ENCODE measurements at places on chromosomes 2 and 18.

DNA sequence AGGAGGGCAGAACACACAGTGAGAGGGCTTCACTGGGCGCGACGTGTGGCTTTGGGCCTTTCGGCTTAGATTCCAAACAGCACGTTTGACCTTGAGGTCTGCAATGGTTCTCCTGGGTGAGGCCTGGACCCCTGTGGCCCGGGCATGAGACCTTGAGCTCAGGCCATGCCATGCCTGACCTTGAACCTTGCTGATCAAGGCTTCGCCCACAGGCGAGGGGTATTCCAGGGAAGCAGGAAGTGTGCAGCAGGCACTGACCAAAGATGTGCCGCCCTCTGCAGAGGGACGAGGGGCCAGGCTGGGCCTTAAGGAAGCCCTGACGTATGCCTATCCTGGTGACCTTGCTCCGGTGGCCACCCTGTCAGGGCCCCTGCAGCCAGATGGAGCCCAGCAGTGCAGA, 178.3 kb upstream of the HDAC4 start:
- no peak for DNase-seq

DNA sequence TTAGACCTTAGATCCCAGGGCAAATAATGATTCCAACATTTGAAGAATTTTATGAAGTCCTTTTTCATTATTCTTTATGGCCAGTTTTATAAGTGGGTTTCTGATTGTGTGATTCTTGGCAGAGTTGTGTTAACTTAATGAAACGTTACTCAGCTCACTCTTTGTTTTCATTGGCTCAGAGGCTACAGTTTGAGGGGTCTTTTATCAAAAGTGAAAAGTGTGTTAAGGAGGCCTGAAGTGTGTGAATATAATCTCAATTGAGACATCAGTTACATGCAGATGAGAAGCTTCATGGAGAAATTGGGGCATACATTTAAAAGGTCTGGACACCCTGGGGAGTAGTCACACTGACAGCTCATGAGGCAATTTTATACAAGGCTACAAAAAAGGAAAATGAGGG, 74.6 kb downstream of the ASXL3 start:
- no peak for DNase-seq

- no peak for DNase-seq
Observed at GRCh38 chr2:202541137-202541536, 93.6 kb upstream of the FAM117B start.

DNA sequence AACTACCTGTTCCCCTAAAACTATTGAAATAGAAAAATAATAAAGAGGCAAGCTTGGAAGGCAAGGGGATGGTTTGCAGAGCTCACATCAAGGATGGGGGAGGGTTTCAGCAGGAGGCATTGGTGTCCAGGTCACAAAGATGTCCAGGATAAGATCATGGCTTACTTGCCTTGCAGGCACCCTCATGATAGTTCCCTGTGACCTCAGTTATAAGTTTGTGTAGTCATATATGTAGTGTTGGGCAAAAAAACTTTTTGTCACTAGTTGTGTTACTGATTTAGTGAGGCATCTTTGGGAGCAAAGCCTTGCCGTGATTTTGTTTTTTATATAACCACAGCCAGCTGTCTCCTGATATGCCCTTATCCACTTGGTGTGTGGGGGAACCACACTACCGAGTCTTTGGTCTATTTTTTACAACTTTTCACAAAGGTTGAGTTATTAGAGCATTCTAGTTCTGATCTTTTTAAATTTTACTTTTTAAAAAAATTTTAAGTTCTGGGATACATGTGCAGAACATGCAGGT, 53.3 kb downstream of the IL1R2 start:
- DNase-seq: no peak

DNA sequence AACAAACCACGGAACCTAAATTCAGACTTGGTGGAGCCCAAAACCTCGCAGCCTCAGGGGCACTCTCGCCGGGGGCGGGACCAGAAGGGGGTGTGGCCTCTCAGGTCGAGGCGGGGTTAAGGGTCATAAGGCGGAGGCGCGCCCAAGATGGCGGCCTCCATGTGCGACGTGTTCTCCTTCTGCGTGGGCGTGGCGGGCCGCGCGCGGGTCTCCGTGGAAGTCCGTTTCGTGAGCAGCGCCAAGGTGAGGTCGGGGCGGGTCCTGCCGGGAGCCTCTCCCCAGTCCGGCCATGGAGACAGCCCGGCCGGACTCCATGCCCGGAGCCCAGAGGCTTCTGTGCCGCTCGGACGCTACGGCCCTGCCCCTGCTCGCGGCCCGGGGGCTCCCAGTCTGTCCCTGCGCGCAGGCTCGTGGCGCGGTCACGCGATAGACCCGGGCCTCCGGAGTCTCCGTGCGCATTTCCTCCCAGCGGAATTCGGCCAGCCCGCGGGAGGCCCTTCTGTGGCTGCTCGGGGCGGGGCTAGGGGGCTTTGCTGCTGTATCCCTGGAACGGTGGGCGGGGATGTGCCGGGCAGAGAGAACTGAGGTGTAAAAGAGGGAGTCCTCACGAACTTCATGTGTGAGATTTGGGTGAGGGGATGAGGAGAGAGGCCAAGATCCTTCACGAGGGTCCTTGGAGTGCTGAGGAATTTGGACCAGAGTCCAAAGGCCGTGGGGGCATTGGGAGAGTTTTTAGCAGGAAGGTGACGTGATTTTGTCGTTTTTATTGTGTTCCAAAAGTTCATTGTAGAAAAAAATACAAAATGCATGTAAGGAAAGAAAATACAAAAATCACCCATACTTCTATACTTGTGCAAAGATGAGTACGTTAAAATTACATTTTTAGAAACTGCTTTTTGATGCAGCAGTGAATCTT, at the start of gene SMYD5:
SMYD5 (plus strand) TSS at position 126 of the 916 bp plus-strand sequence; CDS start at position 148, 22 bp downstream.
- DNase-seq: peak; percentile 89

DNA sequence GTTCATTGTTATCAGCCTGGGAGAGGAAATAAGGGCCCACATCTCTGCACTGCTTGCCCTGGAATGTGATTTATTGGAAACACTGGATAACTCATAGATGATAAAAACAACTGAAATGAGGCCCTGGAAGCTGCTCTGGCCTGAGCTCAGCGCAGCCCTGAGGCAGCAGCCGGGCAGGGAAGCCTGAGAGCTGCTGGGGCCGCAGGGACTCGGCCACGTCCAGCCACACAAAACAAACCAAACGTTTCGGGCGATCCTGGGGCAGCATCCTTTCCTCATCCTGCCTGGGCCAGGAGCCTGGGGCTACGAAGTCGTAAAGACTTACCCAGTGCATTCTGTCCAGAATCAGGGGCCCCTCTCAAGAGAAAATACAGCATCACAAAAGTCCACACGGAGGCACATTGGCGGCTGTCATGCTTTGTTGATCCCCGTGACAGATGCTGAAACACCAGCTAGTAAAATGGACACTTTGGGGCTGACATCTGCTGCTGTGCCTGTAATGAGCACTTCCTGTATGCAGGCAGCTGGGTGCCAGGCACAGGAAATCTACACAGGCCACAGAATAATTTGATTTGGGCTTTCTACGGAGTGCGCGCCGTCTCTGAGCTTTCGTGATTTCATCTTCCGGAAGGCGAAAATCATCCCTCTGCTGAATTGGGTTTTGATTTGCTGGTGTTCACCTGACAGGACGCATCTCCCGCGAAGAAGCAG, 250.6 kb downstream of the EIPR1 start:
- peak; percentile 4 for DNase-seq

- DNase-seq: no peak
Observed at GRCh38 chr2:241131531-241131930, 17.7 kb downstream of the PASK start.

DNA sequence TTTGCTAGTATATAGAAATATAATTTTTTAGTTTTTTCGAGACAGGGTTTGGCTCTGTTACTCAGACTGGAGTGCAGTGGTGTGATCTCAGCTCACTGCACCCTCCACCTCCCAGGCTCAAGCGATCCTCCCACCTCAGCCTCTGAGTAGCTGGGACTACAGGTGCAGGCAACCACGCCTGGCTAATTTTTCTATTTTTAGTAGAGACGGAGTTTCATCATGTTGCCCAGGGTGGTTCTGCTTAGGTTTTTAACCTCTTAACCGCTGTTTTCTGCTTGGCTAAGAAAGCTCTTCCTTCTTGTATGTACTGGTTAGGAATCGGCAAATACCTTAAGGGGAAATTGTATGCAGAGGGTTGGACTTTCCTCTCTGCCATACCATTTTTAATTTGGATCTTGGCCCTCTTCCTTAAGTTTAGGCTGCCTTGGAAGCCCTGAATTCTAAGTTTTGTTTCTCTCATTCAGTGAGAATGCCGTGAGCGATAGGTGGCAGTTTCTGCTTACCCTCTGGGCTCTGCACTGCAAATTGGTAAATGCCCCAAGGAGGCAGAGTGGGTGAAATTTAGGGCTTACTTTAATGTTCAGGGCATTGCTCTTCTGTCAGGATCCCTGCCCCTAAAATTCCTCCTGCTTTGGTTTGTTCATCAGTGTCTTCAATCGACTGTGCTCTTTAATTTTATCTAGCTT, 32.3 kb downstream of the EML6 start:
- DNase-seq: no peak

GRCh38 chr2:177327009-177327408, 62.5 kb upstream of the NFE2L2 start:
- no peak for DNase-seq

DNA sequence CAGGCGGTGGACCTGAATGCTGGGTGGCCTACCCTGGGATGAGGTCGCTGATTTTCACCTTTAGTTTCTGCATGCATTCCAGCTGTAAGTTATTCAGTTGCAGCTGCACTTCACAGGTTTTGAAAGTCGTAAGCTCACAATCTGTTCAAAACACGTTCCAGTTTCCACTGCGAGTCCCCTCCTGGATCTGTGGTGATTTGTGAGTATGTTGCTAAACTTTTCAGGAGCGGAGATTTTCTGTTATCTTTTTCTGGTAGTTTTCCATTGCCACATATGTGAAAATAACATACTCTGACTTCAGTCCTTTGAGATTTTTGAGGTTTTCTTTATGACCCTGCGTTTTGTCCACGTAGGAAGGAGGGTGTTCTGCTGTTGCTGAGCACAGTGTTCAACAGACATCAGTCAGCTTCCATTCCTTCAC, 102.1 kb downstream of the SNTG2 start:
- no peak for DNase-seq

DNA sequence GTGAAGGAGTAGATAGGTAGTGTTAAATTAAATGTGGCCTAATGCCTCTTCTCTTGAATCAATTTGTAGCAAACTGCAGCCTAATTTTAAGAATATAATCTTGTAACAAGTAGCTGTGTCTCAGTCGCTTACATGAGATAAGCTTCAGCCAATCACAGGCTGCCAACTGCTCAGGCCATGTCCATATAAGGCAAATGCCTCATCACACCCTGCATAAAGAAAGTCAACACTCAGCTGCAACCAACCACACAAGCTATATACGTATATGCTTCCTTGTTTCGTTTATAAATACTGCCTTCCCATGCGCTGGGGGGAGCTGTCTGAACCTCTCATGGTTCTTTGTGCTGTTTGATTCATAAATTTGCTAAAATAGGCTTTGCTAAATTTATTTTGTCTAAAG, 476.3 kb downstream of the TRIB2 start:
- no peak for DNase-seq

DNA sequence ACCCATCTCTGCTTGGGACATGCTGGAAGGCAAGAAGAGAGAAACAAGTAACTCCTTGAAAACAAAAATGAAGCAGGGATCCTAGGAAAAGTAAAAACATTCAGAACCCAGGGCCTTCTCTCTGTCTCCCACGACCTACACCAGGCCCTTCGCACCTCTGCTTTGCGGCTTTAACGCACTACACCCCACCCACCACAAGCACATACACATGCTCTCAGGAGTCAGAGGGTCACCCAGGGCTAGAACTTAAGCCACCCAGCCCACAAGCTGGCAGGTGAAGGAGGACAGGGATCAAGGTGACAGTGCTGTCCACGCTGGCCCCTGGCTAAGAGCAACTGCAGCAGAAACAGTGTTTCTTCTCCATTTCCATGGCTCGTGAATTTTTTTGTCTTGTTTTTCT, 72.2 kb downstream of the BCL11A start:
- DNase-seq: no peak

GRCh38 chr2:196520605-196521004, 118.9 kb upstream of the CCDC150 start:
- no peak for DNase-seq

GRCh38 chr18:37280701-37281393, 284.8 kb downstream of the CELF4 start:
- no peak for DNase-seq

- DNase-seq: no peak
Observed at GRCh38 chr2:7930800-7931635, 750.8 kb upstream of the ID2 start.

- DNase-seq: no peak
Observed at GRCh38 chr2:191376981-191377629, 131.9 kb downstream of the MYO1B start.

GRCh38 chr2:200810252-200810997, 1.3 kb upstream of the BZW1 start:
- no peak for DNase-seq

GRCh38 chr2:29591600-29591999, 329.8 kb downstream of the ALK start:
- no peak for DNase-seq

GRCh38 chr18:12890964-12891363, 6.9 kb upstream of the PTPN2 start:
- no peak for DNase-seq

DNA sequence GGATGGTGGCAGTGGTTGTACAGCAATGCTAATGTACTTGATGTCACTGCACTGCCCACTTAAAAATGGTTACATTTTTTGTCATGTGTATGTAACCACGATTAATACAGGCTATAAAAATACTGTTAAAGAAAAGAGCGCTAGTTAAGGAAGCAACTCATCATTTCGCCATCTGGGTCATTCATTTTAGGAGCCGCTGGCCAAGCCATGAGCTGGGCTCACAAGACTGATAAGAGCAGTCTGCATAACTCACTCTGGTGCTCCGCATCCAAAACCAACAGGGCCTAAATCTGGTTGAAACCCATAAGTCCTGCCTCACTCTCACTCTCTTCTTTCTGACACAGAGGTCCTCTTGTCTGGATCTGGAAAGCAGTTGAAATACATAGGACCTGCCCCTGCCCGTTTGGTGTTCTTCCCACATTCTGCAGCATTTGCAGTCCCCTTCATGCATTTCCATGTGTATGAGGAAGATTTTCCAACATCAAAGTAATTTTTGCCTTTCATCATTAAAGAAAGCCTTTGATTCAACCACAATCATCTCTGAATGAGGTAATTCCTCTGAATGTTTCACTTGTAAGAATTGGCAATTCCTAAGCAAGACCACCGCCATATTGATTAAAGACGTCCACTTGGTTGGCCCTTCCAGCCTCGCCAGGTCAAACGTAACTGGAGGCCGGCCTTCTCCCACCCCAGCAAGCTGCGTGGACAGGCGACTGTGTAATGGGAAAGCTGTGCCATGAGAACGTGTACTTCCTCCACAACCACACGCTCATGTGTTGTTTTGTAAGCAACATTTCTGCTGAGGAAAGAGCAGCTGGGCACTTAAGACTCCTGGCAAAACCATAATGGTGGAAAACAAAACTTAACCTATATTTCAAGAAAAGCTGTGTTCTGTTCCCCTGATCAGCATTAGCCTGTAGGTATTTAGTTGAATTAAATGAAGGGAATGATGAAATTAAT, 112.2 kb downstream of the VAPA start:
- DNase-seq: no peak

GRCh38 chr2:47767497-47767844, 15.5 kb upstream of the MSH6 start:
- DNase-seq: no peak

Data from CD4-positive, alpha-beta T cell treated with Interleukin-6 at 100 ng/mL for 8 hours (primary cell).